ENCODE measurements at places on chromosomes 13 and 19.

DNA sequence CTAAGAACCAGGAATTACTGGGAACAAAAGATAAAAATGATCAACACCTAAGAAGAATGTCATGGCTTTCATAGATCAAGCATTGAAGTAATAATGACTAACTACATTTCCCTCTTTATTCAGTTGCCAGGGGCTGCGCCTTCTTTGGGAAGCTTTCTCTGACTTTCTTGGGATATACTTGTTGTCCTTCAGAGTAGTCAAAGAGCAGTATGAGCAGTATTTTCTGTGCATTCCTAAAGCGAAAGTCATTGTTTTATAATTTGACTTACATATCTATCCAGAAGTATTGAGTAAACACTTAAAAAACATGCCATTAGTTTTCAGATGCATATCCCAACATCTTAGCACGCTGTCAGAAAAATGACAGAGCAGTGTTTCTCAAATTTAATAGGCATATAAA is 2412.4 kb downstream of the PCDH9 start:
- no peak for DNase-seq

DNA sequence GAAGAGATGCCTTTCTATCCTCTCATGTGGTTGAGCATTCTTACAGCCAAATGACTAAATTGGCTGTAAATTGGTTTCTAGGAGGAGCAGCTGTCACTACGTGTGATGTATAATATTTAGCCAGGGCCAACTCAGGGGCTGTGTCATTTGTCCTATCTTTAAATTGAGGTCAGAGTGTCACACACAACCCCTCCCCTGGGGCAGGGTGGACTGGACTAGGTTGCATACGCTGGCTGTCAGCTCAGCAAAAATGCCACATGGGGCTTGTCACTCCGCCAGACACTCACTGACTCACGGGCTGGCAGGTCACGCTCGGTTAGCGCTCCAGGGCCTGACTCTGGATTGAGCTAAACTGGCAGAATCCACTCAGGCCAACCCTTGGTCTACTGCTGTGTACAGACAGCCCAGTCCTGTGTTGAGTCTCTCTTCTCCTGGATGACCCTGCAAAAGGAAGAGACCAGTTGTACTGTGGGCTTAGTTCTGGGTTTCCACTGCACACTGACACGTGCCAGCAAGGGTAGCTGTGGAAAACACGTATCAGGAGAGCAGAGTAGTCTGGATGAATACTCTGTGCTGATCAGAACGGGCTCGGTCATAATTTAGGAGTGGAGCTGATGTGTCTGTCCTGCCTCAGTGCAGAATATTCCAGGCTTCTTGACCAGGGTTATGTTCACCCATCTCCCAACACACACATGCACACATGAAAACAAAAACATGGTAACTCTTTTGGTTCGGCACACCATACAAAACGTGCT is 29.1 kb downstream of the SHISA2 start:
- DNase-seq, result no peak

DNA sequence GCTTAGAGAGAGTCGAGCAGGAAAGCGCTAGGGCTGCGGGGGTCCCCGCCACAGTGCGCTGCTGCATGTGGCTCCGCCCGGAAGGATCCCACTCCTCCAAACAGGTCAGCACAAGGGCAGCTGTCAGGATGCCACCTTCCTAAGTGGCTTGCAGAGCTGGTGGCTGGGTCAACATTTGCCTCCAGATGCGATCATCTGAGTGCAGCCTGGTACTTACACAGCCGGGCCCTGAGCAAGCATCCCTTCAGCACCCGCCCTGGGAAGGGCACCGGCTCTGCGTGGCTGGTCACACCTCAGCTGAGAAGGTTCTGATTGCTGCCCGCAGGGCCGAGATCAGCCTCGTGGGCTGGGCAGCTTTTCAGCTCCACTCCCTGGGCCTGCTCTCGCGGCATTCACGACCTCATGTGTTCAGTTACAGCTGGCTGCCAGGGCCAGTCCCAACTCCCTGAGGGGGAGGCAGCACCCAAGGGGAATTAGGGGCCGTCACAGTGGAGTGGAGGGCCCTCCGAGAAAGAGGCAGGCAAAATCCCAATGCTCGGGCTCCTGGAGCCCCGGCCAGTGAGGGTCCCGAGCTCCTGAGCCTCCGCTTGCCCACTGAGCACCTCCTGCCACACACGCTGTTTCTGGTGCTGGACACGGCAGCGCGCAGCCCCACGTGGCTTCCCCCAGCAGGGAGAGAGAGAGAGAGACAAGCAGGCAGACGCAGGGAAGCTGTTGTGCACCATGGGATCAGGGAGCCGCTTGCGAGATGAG is 26.8 kb downstream of the AP1M1 start:
- no peak for DNase-seq

GRCh38 chr19:1105873-1106840 is 2.4 kb downstream of the GPX4 start:
- DNase-seq, result no peak

DNA sequence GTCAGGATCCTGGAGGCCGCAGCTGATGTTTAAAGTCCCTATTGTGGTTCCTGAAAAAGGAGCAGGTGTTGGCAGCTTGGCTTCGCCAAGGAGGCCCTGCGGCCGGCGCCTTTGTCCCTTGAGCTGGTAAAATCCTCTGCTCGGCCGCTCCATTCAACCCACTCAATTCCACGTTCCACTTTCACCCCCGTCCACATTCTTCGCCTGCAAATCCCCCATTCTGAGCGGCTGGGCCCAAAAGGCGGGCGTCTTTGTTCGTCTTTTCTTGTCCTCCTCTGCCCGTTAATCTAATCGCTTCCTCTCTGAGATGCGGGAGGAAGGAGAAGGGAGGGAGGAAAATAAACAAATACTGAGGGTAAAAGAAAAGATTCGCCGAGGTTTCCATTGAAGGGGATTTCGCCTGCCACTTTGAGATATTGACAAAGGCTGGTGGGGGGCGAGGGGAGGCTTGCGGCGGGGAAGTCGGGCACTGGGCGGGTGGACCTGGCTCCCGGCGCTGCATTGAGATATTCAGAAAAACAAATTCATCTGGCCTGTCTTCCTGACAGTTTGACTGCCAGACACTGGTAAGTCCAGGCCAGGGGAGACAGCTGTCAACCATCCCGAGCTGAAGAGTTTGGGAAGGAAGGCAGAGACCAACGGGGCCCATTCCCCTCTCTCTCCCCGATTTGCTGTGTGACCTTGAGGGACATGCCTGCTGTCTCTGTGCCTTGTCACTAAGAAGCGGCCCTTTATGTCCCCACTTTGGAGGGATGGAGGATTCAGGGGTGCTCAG is 37.6 kb downstream of the ZNRF4 start:
- DNase-seq, result no peak

- DNase-seq, result no peak
Measured at GRCh38 chr19:18860725-18861124, 29.0 kb downstream of the UPF1 start.

GRCh38 chr13:99227909-99228688 is 27.4 kb downstream of the UBAC2 start:
- DNase-seq, result no peak

- DNase-seq, result no peak
Measured at GRCh38 chr19:4971424-4971793, 2.5 kb downstream of the KDM4B start.

- DNase-seq, result no peak
Measured at GRCh38 chr19:17105556-17105955, 30.0 kb downstream of the MYO9B start.

GRCh38 chr13:32932376-32932775 is 83.8 kb upstream of the KL start:
- DNase-seq, result no peak

DNA sequence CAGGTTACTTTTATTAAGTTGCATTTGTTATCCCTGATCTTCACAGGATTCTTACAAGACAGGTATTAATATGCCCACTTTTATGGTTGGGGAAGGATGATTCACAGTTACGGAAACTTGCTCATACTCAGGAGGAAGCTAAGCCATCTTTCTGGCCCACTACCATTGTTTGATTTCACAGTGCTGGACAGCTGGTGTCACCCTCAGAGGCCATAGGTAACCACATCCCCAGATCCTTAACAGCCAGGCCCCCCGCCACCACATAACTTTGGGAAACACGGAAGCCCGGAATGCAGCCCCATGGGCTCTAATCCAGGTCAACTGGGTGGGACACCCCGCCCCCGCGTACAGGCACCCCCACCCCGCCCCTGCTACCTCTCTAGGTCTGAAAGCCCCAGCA is 119.7 kb downstream of the IRS2 start:
- no peak for DNase-seq

DNA sequence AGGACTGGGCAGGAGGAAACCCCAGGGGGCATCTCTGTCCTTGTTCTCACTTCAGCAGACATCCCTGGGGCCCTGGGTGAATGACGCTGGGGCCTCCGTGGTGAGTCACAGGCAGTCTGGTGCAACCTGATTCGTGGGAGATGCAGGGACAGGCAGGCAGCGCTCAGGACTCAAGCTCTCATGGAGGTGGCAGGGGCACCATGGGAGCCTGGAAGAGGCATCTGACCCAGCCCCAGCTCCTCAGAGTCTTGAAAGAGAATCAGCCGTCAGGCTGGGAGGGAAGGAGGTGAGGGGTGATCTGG is 14.0 kb upstream of the PTOV1 start:
- DNase-seq, result no peak

DNA sequence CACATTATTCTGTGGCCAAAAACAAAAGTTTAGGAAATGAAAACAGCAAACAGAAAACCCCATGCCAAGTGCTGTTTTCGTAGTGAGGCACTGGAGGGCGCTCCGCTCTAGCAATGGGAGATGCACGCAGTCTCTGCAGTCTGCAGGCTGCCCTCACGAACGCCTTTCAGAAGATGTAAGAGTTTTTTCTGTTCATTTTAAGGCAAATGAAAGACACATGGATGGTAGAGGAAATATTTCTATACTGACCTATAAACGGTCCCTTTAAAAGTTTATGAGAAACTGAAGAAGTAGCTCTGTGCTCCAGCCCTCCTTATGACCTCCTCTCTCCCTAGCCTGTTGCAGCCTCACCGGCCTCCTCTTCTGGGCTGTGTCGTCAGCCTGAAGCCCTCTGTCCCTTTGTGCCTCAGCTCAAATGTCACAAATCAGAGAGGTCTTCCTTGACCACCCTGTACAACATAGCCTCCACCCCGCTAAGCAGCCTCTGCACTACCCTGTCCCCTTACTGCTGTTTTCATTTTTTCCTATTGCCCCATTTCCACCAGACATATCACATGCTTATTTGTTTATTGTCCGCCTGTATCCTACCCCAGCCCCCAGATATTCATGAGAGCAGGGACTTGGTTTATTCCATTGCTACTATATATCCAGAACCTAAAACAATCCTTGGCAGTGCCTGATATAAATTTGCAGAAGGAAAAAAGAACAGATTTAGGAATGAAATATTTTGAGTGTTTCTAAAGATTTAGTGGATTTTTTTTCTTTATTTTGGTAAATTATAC is 116.4 kb downstream of the TM9SF2 start:
- peak; percentile 12 for DNase-seq

DNA sequence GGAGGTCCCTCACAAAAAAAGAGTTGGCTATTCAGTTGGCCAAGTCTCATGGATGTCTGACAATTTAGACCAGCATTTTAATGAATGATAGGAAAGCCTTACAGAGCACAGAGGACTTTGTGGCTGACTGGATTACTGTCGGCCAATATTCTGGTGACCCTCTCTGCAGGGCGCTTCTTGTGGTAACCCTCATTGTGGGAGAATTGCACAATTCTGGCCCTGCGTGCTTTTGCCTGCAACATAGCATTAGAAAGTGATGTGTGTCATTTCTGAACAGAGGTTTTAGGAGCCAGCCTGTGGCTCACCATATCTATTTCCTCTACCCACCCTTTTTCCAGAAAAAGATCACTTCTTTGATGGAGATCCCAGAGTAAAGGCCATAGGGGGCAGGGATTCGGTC is 71.4 kb downstream of the EFNB2 start:
- no peak for DNase-seq

- no peak for DNase-seq
Measured at GRCh38 chr13:50366488-50367174, 351.4 kb downstream of the KCNRG start.

GRCh38 chr13:98691360-98691759 is 61.1 kb downstream of the SLC15A1 start:
- no peak for DNase-seq

DNA sequence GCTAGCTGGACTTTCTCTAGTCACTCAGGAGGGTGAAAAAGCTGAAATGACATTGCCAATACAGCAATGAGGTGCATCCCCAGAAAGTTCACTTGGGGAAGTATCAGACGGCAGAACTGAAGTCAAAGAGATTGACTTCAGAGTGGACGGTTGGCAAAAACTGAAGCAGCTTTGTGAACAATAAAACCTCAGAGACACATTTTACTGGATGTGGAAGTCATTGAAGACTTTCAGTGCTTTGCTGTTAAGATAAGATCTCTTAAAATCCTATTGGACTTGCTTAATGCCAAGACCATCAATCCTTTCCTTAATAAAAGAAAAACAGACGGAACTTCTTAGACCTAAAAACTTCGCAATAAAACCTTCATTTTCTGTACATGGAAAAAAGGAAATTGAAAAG is 103.7 kb downstream of the ABCC4 start:
- no peak for DNase-seq

DNA sequence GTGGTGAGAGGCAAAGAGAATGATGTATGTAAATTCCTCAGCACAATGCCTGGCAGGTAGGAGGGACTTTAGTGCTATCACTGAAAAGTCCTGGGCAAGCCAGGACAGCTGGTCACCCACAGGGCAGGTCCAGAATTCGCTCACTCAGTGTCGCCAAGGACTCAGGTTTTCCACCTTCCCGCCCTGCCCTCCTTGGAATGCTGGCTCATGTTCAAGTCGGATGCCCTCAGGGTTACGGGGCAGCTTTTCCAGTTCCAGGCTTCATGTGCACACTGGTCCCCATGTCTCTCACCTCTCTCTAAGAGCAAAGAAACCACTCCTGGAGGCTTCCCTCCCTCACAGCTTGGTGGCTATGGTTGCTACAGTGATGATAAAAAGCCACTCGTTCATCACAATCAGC is 24.8 kb upstream of the NAXD start:
- DNase-seq, result no peak
